ENCODE measurements at places on chromosomes 16 and 17.

DNA sequence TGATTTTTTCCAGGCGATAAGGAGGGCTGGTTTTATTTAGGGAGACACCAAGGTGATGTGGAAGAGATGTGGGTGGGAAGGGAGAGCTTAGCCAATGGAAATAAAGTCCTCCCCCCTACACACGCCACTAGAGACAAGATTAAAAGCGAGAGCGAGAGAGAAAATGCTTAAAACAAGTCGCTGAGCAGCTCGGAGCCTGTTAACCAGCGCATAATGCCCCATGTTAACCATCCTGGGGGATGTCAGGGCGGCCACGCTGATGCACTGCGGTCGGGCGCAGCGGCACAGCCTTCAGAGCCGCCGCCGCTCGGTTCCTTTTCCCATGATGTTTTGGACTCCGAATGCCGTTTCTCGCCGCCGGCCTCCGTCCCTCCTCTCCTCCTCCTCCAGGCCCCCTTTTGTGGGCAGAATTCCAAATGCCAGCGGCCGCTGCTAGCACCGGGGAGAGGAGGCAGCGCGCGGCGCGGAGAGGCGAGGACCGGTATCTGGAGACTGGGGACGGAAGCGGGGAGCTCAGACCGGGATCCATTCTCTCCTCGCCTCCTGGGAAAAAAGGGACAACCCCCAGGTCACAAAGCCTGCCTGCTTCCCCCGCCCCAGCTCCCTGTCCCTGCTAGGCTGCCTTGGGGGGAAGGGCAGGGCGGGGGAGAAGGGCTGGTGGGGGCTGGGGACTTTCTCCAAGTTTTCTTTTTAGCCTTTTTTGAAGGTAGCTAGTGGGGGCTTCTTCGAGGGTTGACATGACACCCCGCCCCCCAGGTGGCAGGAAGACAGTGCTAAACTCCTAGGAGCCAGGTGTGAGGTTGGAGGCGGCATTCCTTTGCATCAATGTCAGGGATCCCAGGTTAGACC lies 98.1 kb upstream of the CCL2 start:
- no peak for DNase-seq

- no peak for DNase-seq
Measured at GRCh38 chr17:16286947-16287562, 66.2 kb downstream of the CENPV start.

DNA sequence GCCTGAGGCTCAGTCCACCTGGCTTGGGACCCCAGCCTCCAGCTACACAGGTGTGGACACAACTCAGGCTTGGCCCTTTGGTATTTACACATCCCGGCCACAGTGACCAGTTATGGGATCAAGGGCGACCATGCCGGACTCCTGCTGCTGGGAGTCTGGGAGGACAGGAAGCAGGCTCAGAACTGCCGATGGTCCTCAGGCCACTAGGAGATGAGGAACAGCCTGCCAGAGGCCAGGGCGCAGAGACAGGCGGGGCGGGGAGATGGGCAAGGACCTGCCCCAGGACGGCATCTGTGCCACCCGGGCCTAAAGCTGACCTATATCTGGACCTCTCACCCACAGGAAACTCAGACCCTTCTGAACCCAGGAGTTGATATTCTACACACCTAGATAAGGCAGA lies 12.5 kb downstream of the NXN start:
- DNase-seq: no peak

DNA sequence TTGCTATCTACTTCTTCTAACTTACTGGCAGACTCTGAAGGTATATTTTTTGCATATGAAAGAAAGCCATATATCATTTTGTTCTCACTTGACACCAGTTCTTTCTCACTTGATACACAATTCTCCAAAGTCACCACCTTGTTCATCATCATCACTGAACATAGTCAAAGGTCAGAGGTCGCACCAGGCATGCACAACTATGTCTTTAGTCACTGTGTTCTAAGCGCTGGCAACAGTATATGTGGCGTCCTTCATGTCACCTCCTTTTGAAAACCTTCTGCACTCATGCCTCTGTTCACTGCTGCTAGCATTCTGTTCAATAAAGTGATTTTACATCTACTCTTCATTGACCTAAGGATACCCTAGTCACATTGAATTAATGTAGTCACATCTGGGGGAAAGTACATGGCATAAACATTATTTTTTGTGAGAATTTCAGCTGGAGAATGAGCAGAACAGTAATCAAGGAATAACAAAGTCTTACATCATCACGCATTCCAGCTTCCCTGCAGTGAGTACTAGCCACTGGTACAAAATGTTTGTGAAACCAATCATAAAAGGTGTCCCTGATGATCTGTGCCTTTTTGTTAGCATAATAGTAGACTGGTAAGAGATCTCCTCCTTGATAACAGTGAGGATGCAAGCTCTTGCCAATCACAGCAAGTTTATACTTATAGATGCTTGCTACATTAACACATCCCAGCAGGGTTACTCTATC lies 20.5 kb upstream of the TBX4 start:
- DNase-seq: no peak

DNA sequence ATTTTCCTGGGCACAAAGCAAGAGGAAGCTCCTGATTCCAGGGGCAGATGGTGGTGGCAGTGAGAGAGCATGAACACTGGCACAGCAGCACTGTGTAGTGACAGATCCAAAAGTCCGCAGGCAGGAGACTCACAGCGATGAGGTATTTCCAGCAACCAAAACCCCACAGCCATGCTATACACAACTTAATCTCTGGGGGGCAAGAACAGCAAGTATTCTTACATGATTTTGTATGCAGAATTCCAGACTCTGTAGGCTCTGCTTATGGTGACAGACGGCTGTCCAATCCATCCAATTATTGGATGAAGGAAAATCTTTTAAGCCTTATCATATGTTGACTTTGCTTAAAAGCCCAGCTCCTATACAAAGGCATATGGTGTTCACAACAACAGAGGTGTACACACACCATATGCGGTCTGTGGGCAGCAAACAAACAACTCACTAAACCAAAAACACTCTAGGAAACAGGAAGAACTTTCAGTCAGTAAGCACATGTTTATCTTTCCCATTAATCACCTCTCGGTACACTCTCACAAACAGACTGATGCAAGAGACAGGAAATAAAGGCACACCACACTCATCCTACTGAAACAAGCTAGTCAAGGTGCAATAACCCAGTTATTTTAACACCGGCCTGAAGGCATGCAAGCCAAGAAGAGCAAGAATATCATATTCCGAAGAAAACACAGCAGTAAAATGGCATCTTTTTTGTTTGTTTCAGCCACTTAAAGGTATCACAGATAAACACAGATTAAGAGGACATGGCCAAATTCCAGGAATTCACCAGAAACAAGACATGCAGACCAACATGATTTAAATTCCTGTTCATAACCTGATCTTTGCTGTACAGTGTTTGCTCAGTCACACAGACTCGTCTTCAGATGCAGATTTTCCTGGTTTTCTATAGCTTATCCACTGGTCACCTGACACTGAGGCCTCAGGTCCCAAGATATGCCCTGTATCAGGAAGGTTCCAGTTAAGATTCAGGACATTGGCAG lies 47.8 kb downstream of the ERN1 start:
- no peak for DNase-seq

DNA sequence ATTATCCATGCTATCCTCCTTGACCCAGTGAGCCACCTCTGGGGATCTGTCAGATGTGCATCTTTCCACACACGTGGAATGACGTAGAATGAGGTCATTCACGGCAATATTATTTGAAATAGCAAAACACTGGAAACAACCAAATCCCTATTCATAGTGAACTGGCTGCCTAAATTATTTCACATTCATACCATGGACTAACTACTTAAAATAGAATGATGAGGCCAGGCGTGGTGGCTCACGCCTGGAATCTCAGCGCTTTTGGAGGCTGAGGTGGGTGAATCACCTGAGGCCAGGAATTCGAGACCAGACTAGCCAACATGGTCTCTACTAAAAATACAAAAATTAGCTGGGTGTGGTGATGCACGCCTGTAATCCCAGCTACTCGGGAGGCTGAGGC lies 75.5 kb downstream of the RAP1GAP2 start:
- DNase-seq: no peak

DNA sequence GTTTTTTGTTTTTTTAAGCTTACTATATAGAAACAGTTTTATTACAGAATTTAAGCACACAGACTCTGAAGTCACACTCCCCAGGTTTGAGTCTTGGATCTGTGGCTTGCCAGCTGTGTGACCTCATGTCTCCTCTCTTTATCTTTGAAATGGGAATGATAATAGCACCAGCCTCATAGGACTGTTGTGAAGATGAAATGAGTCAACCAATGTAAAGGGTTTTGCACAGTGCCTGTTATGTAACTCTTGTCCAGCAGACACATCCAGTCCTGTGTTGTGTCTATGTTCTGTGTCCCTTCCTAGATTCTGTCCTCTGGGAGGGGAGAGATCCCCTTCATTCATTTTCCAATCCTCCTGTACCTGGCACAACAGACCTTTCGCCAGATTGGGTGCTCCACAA lies 3.1 kb upstream of the CPD start:
- no peak for DNase-seq

DNA sequence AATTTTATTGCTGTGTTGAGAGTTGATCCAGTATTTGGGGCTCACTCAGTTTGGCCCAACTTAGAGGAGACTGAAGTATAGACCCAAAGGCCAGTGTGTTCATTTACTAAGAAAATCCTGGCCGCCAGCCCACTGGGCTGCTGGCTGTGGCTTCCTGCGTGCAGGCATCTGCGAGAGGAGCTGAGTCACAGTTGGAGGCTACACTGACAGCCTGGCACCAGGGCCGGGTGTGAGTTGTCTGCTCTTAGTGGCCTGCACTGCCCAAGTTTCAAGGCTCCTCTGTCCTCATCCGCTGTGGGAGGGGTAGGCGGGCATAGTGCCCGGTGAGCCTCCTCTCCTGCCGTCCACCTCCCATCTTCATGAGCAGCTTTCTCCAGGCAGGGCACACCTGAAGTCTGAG lies 54.2 kb downstream of the PLD6 start:
- no peak for DNase-seq

GRCh38 chr16:30846649-30847402 lies 47.1 kb downstream of the BCL7C start:
- DNase-seq: no peak

- no peak for DNase-seq
Measured at GRCh38 chr16:66580605-66581209, 1.4 kb downstream of the CMTM2 start.

DNA sequence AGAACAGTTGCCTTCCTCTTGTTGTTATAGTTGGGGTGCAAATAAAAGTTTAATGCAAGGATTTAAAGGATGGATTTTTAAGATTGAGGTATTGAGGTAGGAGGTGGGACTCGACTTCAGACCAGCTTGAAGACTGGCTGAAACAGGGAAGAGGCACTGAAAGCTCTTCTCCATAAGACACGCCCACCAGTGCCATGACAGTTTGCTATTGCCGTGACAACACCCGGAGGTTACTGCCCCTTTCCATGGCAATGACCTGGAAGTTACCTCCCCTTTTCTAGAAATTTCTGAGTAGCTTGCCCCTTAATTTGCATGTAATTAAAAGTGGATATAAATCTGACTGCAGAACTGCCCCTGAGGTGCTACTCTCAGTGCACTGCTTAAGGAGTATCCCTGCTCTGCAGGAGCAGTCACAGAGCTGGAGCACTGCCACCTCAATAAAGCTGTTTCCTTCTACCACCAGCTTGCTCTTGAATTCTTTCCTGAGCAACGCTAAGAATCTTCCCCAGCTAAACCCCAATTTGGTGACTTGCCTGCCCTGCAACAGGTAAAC lies 122.6 kb downstream of the SHISA6 start:
- no peak for DNase-seq

GRCh38 chr17:73733517-73733916 lies 89.3 kb upstream of the SDK2 start:
- DNase-seq: no peak

- peak; percentile 1 for DNase-seq
Measured at GRCh38 chr16:69566240-69566980, 644 bp downstream of the NFAT5 start.

- no peak for DNase-seq
Measured at GRCh38 chr17:55354010-55354409, 67.6 kb downstream of the MMD start.

- DNase-seq: no peak
Measured at GRCh38 chr17:77124192-77124889, 16.4 kb upstream of the SEC14L1 start.

DNA sequence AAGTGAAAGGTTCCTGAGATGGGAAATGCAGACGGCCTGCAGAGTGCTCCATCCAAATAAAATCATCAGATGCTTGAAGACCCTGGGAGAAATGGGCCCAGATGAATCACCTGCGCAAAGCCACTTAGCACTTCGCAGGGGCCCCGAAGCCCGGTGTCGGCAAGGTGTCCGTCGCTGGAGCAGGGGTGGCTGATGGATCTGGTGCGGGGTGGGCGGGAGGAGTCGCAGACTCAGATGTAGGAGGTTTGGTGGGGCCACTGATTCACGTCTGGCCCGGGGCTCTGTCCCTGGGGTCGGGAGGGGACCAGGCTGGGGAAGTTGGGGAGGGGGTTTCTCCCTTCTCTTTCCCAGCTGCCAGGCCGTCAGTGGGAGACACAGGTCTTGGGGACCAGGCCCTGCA lies 21.6 kb upstream of the SSTR5 start:
- DNase-seq: no peak

GRCh38 chr16:65534121-65534528 lies 412.3 kb upstream of the CDH11 start:
- DNase-seq: no peak

DNA sequence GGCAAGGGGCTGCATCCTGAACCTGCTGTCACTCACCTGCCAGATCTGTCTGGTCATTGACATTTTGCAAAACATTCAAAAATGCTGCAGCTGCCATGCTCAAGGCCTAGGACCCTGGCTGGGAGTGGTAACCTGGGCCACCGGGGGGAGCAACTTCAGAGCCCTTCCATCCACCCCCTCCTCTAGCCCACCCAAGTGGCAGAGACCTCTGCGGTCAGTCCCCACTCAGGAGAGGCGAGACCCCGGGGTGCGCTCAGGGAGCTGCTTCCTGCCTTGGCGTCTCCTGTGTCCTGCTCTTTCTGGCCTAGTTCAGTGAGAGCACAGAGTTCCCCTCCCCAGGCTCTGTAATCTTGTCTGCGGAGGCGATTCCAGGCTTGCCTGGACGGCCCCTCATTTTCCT lies 108.8 kb downstream of the CCDC182 start:
- DNase-seq: no peak

DNA sequence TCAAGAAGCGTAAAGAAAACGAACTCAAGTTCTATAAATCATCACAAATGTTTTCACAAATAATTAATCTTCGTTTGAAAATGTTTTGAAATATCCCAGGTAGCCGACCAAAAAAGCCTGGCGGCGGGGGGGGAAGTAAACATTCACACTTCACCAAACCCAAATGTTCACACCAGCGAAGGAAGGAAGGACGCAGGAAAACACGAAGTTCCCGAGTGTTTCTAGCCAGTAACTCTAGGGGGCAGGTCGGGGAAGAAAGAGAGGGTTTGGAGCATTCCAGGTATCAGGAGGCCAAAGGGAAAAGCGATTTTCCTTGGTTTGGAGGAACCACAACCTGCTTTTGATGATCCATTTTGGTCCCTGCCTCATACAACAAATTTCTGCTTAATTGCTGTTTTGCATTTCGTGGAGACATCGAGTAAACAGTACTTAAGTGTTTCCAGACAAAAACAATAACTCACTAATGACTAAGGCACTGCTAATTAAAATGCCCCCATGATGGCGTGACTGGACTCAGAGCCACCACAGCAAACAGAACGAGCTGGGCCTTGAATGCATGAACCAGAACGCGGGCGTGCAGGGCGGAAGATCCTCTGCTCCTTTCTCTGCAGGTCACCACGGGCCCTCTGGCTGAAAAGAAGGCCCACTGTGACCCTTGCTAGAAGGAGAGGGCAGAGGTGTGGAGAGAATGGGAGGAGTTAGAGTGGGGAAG lies 16.6 kb downstream of the ZFHX3 start:
- DNase-seq: no peak

All from activated CD4-positive, CD25-positive, alpha-beta regulatory T cell treated with anti-CD3 and anti-CD28 coated beads, Interleukin-2, amount 50 U/mL, for 16 hours (primary cell).